ENCODE measurements at places on chromosomes 13 and 19.
A peak's percentile ranks its signal among the peaks of the same experiment; 100 is the strongest.

DNA sequence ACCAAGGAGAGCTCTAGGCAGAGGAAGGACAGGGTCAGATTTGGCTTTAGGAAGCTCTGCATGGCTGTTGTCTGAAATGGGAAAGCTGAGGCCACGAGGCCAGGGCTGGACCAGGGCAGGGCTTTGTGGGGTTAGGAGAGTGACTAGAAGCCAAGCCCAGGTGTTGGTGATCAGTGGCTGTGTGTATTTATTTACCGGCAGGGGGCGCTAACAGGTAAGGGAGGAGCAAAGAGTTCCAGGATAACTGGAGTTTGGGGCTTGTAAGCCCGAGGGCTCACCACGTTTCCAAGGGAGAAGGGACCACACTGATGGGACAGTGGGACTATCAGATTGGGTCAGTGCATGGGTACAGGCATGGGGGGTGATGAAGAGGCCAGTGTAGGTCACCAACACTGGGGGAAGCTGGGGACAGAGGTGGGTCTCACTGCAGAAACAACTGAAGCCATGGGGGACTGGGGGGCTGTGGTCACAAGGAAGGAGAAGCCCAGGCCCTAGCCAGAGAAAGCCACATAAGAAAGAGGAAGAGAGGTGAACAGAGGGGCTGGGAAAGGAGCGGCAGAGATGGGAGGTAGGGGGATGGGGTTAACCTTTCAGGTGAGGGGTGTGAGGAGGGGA is 3.9 kb downstream of the TMEM147 start:
- DNase-seq, result peak; percentile 73

- no peak for DNase-seq
Measured at GRCh38 chr13:36313047-36313969, 15.7 kb upstream of the CCDC169 start.

DNA sequence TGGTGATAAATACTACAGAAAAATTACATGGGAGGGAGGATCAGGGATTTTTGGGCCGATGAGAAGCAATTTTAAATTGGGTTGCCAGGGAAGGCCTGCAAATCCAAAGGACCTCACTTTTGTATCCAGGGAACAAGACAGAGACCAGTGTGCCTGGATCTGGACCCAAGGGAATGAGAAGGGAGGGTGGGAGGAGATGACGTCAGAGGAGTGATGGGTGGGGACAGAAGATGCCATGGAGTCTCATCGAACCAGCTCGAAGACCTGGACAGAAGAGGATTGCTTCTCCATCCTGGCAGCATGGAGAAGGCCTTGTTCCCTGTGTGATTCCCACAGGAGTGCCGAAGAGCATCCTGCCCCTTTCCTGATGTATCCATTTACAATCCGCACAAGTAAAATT is 68.9 kb downstream of the ITGBL1 start:
- DNase-seq, result no peak

GRCh38 chr19:13850910-13851733 is 25.8 kb upstream of the NANOS3 start:
- DNase-seq, result no peak

- DNase-seq, result no peak
Measured at GRCh38 chr13:44293908-44294735, 79.5 kb upstream of the SERP2 start.

GRCh38 chr19:53004242-53004641 is 9.5 kb upstream of the ERVV-1 start:
- DNase-seq, result no peak

GRCh38 chr19:1860042-1860775 is 3.2 kb downstream of the KLF16 start:
- DNase-seq, result no peak

- DNase-seq, result peak; percentile 85
Measured at GRCh38 chr19:10654610-10655456, 687 bp downstream of the ILF3 start.

- no peak for DNase-seq
Measured at GRCh38 chr13:113155201-113155600, 3.2 kb upstream of the PROZ start.

- DNase-seq, result no peak
Measured at GRCh38 chr13:33139780-33140535, 123.7 kb downstream of the KL start.

DNA sequence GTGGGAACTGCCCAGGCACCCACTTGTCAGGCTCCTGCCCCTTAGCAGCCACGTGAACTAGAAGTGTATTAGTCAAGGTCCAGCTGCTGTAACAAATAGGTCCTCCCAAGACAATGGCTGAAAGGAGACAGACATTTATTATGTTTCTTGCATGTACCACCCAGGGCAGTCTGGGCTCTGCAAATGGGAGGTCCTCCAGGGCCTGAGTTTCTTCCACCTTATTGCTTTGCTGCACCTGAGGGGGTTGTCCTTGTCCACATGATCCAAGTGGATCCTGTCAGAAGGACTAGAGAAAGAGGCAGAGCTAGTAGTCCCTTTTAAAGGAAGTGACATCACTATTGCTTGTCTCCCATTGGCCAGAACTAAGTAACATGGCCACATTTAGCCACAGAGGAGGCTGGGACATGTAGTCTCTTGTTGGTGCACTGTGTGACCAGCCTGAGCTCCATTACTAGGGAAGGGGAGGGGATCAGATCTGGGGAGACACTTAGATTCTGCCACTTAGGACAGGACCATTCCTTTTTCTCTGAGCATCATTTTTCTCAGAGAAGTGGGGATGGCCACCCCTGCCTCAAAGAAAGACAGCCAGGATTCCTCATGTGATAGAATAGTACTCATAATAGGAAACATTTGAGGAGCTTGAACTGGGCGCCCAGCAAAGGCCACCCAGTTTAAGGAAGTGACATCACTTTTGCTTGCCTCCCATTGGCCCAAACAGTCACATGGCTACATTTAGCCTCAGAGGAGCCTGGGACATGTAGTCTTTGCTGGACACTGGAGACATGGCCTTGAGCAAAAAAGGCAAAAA is 15.1 kb downstream of the CC2D1A start:
- no peak for DNase-seq

DNA sequence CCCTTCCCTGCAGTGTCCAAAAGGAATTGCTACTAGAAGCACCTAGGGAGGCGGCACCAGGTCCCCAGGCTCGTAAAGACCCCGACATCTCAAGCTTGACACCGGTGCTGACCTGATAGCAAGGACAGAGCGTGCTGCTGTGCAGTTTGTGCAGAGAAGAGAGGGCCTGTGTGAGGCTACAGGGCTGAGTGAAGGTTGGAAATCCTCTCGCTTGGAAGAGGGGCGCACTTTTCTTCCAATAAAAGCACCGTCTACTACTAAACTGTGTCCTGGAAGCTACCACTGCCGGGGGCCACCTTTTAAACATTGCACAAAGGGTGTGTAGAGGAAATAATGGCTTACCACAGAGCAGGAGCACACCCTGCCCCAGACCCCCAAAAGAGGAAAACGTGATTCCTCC is 11.0 kb downstream of the TMEM272 start:
- no peak for DNase-seq

- no peak for DNase-seq
Measured at GRCh38 chr19:16756649-16757048, 37.0 kb downstream of the NWD1 start.

DNA sequence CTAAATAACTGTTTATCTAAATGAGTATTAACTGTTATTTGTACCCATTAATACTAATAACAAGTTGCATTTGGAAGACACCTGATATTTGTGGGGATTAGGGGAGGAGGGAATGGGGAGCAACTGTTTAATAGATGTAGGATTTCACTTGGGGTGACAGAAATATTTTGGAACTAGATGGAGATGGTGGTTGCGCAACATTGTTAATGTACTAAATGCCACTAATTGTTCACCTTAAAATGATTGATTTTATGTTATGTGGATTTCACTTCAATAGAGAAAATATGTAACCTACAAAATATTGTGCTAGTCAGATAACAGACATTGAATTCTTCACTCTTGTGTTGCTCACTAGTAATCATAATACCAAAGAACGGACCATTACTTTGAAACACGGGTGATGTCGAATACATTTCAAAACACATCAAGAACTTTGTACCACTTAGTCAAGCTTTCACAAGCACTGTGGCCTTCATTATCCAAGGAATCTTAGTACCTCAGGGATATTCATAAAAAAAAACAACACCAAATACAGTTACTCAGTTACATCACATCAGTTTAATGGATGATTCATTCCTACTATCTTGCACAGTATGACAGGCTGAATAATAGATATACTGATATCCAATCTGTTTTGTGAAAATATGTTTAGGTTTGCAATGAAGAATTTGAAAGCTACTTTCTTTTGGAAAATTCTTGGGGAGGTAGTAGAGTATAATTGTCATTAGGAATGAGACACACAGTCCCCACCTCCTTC is 721.8 kb downstream of the PCDH9 start:
- DNase-seq, result no peak

DNA sequence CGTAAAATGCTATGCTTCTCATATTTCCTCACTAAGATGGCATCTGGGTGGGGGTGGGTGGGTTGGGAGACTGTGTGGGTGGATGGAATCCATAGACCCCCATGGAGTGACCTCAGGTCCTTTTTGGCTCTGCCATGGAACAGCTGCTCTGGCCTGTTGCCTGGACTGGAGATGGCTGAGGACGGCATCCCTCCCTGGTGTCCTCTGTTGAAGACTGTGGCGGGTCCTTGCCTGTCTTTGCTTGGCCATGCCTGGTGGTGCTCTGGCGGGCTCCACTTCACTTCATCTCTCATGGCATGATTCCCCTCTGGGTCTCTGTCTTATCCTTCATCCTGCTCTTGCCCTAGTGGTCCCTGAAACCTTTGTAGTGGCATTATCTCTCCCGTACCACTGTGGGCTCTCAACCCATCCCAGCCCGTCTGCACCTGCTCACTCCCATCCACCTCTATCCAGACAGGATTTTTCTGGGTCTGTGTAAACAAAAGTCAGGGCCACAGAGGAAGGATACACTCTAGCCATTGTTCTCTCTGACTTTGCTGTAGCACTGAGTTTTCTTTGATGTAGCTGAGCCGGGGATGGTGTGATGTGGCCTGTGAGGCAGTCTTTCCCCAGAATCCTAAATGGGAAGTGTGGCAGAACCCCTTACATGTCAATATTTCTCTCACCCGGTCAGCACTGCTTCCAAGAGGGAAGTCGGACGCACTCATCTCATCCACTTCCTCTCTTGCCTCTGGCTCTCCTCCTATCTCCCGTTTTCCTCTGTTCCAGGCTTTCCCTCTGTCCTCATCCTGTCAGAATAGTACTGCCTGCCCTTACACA is 36.1 kb downstream of the WDFY2 start:
- DNase-seq, result no peak

Data from GM12892 (cell line).